NCI-H1417 (cell line): ENCODE measurements at places on chromosomes 2 and 18.

DNA sequence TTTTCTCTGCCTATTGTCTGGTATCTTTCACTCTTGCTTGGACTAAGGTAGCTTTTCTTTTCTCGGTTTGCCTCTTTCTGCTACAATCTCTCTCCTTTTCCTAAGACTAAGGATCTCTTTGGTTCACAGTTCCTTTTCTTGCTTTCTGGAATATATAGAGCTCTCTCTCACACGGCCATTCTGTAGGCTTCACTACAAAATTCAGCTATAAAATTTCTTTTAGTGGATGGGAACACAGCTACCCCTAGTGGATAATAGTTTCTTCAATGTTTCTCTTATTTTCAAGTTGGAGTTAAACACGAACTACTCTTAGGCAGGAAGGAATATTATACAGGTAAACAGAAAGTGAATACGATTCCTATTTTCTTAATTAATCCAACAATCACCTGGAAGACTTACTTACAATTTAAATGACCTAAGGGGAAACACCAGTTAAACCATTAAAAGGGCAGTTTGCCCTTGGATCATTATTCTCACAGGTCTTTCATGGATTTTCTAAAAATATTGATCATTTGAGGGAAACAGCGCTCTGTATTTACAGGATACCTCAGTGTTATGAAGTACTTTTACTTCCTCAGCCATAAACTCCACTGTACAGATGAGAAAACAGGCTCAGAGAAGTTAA, 140.5 kb downstream of the LRP2 start:
- peak; percentile 12 for DNase-seq

DNA sequence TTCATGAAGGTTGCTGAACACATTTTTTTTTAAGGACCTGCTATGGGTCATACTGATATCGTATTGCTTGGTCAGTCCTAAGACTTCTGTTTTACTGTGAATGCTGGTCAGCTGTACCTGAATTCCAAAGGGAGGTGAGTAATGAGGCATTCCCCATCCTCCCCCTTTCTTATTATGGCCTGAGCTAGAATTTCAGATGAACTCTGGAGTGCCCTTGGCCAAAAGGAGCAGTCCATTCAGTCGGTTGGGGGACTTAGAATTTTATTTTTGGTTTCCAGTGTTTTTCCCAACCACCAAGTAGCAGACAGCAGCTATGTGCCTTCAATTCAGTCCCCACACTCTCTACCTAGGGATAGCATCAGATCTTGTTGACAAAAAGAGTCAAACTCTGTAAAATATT, 26.9 kb upstream of the PDCL3 start:
- DNase-seq = no peak

GRCh38 chr2:129752176-129752575, 227.3 kb upstream of the RAB6C start:
- DNase-seq = no peak

DNA sequence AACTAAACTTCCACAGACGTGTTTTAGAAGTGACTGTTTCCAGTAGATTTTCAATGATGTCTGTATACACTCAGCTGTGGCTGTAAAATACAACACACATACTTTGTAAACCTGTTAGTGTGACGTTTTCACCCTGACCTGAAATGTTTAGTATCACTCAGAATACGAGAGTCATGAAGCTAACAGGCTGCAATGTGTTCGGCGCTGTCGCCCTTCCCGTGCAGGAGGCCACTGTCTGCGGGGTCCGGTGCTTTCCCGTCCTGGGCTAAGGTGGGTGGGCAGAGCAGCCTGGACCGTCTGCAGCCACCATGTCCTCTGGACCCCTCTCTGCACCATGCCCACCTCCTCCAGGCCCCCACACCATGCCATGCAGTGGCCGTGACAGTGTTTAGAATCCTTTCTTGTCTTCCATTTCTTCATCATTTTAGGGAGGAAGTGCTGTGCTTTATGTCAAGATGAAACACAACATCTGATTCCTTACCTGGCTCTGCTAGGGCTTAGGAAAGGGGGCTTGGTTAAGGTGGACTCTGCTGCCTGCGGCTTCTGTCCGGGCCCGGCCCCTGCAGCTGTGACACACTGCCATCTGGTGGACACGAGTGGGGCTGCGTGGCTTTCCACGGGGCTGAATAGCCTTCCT, 53.8 kb upstream of the RBM44 start:
- peak; percentile 78 for DNase-seq

GRCh38 chr18:59567431-59567830, 129.8 kb downstream of the CCBE1 start:
- DNase-seq = no peak

- DNase-seq = no peak
Observed at GRCh38 chr2:16091576-16092282, 151.4 kb downstream of the MYCN start.

DNA sequence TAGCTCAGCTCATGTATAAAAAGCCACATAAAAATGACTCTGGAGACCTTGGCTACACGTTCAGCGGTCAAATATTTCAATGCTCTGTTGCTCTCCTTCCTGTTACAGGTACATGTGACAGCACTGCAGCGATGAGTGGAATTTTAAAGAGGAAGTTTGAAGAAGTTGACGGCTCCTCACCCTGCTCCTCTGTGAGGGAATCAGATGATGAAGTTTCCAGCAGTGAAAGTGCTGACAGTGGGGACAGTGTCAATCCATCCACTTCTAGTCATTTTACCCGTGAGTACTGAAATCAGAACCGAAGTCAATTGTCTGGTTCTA, 125.4 kb downstream of the CSRNP3 start:
- no peak for DNase-seq

DNA sequence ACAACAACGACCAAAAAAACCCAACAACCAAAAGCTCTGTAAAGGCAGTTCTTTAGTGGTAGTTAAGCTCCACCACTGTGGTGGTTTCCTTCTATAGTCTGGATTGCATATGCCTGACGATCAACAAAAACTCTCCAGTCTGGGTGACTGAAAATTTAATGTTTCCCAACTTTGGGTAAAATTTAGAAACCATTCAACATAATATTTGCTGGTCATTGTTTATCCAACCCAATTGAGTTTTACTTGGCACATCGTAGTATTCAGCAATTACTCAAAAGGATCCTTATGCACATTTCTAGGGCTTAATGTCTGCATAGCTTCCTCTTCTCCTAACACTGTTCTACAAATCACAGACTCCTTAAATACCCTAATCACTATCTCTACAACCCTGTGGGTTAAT, 1080.2 kb upstream of the NRXN1 start:
- no peak for DNase-seq

GRCh38 chr2:233968556-233968955, 51.4 kb downstream of the TRPM8 start:
- no peak for DNase-seq

- DNase-seq = peak; percentile 84
Observed at GRCh38 chr2:197378494-197379307, 56.1 kb downstream of the SF3B1 start.

GRCh38 chr2:79993144-79993543, 311.4 kb downstream of the LRRTM1 start:
- no peak for DNase-seq

DNA sequence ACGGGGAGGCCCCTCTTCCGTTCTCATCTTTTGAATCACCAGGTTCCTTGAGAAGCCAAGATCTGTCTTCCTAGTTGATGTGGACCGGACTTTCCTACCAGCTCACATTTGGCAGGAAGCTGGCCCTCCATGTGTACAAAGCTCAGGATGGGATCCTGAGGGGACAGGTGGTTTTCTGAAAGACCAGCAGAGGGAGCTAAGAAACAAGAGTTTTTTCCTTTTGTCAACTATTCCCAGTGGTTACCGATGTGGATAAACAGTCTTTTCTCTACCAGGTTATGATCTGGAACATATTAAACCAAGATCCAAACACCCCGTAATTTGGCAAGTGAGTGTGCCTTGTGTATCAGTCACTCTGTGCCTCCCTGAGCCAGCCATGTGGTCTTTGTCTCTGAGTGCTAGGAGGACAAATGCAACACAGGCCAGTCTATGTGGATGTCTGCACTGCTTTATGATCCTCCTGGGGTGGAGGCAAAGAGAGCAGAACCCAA, 25.1 kb upstream of the ARHGAP25 start:
- DNase-seq = peak; percentile 83

GRCh38 chr2:74374509-74375205, 5.5 kb downstream of the DCTN1 start:
- DNase-seq = peak; percentile 84

GRCh38 chr2:231300020-231300721, 95.3 kb upstream of the B3GNT7 start:
- DNase-seq = no peak

DNA sequence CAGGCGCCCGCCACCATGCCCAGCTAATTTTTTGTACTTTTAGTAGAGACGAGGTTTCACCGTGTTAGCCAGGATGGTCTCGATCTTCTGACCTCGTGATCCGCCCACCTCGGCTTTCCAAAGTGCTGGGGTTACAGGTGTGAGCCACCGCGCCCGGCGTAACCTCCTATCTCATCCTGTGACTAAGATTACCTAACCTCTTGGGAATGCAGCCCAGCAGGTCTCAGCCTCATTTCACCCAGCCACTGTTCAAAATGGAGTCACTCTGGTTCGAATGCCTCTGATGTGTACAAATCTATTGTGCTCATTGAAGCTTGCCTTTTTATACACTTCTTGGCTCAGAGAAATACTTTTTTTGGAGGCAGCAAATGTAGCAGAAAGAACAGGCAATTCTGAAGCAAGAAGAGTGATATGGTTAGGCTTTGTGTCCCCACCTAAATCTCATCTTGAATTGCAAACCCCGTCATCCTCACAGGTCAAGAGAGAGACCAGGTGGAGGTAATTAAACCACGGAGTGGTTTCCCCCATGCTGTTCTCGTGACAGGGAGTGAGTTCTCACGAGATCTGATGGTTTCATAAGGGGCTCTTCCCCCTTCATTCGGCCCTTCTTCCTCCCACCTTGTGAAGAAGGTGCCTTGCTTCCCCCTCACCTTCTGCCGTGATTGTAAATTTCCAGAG, 60.6 kb downstream of the SLC4A3 start:
- DNase-seq = no peak

GRCh38 chr2:65639156-65639864, 206.9 kb upstream of the SPRED2 start:
- DNase-seq = no peak

GRCh38 chr2:41610501-41611190, 437.2 kb upstream of the PKDCC start:
- no peak for DNase-seq

DNA sequence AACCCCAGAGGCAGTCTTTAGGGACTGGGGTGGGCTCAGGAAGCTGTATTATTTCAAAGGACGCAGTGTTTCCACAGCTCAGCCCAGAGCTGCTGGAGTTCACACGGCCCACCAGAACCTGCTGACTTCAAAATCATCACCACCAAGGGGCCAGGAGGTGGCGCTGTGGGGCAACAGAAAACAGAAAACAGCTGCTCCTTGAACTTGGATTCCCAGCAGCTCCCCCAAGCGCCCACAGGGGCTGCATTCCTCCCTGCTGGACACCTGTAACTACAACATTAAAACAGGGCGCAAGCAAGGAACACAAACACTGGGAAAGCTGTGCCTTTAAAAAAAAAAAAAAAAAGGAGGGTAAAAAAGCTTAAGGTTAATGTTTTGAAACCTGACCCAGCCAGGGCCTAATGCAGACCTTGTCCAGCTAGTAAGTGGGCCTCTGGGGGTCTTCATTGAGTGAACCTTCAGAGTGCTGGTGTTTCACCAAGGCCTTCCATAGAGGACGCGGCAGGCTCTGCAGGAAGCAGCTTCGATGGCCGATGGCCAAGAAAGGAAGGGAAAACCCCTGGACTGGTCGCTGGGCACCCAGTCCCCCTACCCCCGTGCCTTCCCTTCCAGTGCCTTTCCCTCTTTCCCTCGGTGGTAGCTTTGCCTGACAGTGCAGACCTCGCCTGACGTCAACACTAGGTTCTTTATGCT, 25.9 kb downstream of the MLPH start:
- peak; percentile 93 for DNase-seq

DNA sequence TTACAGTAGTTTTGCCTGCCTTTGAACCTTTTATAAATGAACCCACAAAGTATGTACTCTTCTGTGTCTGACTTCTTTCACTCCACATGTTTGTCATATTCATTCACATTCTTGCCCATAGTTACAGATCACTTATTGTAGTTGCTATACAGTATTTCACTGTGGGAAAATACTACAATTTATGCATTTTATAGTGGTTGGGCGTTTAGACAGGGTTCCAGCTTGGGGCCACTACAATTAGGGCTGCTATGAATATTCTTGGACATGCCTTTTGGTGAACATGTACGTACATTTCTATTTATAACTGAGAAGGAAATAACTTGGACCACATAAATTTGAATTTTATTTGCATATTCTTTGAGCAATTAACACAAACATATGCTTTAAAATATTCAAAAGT, 15.4 kb upstream of the PMAIP1 start:
- DNase-seq = no peak

DNA sequence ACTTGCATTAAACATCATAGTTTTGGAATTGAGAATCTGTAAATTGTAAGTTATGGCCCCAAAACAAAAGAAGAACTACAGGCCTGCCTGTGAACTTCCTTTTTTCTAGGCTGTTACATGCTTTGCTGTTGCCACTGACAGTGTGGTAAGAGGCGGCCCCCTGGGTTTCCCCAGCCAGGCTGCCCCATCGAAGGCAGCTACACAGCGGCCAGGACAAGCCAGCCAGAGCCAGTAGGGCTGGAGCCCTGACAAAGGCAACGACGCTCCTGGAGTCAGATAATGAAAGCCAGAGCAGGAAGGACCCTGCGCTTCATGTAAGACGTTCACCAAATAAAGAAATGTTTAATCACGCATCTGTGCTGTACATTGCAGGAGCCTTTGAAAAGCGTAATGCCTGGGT, 55.0 kb downstream of the ANKRD44 start:
- DNase-seq = no peak

- no peak for DNase-seq
Observed at GRCh38 chr18:47260120-47260923, 8.9 kb upstream of the SKOR2 start.

- DNase-seq = no peak
Observed at GRCh38 chr2:160334028-160334741, 134.1 kb upstream of the ITGB6 start.

DNA sequence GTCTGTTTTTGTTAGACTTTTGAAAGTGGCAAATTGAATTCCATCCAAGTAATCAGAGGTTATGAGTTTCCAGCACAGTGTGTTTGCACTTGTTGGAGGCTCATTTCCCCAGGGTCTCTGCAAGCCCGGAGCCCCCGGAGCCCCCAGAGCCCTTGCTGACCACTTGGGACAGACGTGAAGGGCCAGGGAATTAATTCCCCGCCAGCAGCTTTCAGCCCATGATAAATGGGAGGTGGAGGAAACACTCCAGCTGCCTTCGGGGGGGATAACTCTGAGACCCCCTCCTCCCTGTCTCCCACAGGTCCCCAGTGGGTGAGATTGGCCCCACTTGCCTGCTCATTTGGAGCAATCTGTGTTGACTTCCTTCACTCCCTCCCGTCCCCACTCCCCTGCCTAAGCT, 79.2 kb downstream of the KLHL29 start:
- no peak for DNase-seq

- DNase-seq = peak; percentile 33
Observed at GRCh38 chr2:20012282-20013125, at the start of gene MATN3. Gene MATN3, minus strand, starts transcription at chr2:20012668. Its CDS starts 37 bp downstream, at chr2:20012631.

- no peak for DNase-seq
Observed at GRCh38 chr18:58229162-58229561, 185.1 kb downstream of the NEDD4L start.

DNA sequence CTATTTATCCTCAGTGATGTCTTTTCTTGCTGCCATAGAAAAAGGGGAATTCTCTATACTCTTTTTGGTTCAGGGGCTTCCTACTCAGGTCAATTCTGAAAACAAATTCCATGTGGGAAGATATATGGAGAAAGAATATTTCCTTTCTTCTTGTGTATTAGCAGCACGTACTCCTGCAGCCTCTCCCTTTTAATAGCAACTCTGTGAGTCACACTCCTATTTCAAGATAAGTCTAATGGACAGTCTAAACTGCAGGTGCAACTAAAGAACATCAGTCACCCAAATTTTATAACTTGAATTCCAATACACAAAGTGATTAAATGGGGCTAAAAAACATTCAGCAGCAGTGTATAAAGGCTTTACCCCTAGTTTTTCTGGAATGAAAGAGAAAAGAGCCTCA, 942.2 kb downstream of the CNTNAP5 start:
- DNase-seq = no peak
